Motor neuron (in vitro differentiated cells): ENCODE measurements at places on chromosomes 6 and 20. TPM values are rescaled to one million over a fixed set of nuclear protein-coding genes. Genes with fewer than 3 reads are reported as not detected.

- ATAC-seq: no peak
These were observed 187.0 kb downstream of the SYNDIG1 start for GRCh38 chr20:24656391-24656790.

- no peak for ATAC-seq
These were observed 3.0 kb upstream of the GRM4 start for GRCh38 chr6:34148631-34149451.

Gene DAAM2
- total RNA-seq: 10.0 and 12.3 TPM in 2 replicates

Gene SAPCD1
- total RNA-seq: 2.4 and 3.9 TPM in 2 replicates

Gene LY6G6C
- total RNA-seq: 0.41 and 0.83 TPM in 2 replicates

- no peak for ATAC-seq
These were observed 96.6 kb upstream of the MAN1A1 start for GRCh38 chr6:119446115-119446554.

Gene STMN3
- 65.9 and 67.8 TPM in 2 replicates for total RNA-seq

DNA sequence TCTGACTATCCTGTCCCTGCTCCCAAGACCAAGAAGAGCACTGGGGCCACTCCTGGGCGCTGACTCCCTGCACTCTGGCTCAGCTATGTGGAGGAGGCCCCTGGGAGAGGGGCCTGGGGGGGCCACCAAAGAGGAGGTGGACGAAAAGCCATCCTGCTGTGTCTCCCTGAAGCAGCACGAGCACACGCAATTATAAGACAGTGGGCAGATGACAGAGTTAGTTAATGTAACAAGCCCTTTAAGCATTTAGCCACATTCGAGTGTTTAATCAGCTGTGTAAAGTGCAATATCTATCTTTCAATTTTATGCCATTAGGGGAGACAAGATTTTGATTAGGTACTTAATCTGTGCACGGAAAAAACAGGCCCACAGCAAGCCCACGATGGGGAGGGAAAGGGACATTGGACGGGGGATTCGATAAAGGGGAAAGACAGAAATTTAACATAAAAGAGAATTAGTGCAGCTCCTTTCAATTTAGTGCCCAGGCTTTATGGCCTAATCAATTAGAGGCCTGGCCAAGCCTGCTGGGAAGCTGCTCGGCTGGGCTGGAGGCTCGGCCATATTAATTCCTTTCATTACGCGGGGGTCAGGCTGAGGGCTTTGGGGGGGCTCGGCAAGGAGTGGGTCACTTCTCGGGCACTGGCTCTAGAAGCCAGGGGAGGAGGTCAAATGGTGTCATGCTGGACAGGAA, 286.2 kb downstream of the DHX35 start:
- ATAC-seq: peak; percentile 64

Gene RCAN2
- total RNA-seq: 64.2 and 104 TPM in 2 replicates

Gene SLC17A9
- total RNA-seq: 17.2 and 17.4 TPM in 2 replicates

DNA sequence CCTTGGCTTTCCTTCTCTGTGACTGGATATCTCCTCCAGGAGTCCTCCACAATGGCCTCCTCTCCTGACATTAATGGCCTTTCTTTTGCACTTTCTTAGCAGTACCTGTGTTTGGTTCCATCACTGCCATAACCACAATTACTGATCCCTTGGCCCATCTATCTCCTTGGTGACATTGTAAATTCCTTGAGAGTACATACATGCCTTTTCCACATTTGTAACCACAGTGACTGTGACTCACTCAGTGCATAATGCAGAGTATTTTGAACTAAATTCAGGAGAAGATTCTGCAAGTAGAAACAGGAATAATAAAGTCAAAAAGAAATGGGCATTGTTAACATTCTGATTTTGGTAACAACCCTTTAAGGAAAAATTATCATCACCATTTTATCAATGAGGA, 197.2 kb upstream of the SOX4 start:
- ATAC-seq: peak; percentile 86

Gene GABRR2
- total RNA-seq: 0.21 and 0.30 TPM in 2 replicates

DNA sequence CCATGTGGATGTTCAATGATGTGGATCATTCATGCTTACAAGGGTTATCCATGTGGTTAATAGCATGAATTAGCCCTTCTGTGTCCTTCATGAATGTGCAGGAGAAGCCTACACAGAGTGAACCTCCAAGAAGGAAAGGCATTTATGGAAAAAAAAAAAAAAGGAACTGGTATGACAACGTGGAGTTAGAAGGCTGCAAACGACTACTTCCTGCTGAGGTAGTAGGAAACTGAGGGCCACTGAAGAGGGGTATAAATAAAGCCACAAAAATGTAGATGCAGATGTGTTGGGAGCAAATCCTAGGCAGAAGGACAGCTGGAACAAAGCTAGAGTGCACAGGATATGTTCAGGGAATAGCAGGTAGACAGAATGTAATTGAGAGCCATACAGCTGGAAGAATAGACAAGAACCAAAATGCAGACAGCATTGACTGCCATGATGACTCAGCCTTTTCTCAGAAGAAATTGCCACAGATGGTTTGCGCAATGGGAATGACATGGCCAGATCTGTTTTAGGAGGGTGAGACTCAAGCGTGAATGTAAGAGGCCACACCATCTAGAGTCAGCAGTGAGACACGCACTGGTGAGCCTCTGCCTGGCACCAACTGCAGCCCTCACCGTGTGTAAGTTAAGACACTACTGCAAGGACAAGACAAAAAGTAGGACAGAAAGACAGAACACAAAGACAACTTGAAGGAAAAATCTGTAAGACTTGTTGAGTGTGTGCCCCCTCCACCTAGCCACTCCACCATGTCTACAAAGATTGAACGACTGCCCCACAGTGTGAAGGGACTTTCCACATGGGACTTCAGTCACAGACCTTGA, 79.8 kb downstream of the KIF13A start:
- peak; percentile 71 for ATAC-seq

GRCh38 chr6:139595183-139595582, 220.7 kb upstream of the CITED2 start:
- ATAC-seq: no peak
